Ammon's horn (tissue), 1 donor: ENCODE measurements at places on chromosomes 11 and 22.
A peak's percentile ranks its signal among the peaks of the same experiment; 100 is the strongest.

DNA sequence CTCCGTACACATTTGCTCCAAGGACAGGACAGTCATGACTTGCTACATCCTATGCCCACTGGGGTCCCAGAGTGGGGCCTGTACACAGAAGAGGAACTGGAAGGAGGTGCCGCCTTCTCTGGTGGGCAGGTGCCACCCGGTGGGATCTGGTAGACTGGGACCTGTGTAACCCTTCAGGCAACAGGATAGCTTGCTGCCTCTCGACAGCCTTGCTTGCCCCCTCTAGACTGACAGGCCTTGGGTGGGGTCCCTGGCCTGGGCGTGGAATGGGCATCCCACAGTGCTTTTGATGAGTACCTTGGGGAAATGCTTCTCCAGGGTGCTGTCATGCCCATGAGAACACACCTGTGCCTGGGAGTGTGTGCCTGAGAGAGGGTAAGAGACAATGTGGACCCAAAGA, 15.8 kb downstream of the SHANK3 start:
- DNase-seq, result no peak

DNA sequence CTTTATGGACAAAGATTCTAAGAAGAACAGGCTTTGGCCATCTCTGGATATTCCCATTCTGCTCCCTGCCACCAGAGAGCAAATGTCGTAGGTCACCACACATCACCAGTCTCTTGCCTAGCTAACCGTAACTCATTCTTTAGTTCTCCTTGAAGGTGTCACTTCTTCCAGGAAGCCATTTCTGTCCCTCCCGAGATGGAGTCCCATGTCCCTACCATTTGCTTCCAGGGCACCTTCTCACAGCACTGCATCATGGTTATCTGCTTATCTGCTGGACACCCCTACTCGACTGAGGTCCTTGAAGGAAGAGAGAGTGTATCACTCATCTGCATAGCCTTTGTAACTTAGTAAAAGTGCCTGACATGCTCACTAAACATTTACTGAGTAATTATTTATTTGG, 47.6 kb downstream of the FAM83F start:
- no peak for DNase-seq

DNA sequence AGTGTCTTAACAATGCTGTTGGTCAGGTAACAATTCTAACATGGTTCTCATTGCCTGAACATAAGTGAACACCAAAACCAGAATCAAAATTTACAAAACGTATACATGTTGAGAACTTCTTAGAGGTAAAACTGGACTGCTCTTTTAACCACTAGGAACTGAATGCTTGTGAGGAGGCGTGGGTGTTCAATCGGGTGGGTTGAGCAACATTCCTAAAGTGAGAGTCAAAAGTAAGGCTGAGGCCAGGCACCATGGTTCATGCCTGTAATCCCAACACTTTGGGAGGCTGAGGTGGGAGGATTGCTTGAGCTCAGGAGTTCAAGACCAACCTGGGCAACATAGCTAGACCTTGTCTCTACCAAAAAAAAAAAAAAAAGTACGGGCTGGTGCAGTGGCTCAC, 11.5 kb downstream of the PPME1 start:
- DNase-seq, result no peak

GRCh38 chr11:45872651-45873356, 12.6 kb upstream of the MAPK8IP1 start:
- DNase-seq, result peak; percentile 86
